ENCODE measurements at places on chromosomes 6 and 20. TPM values are rescaled to one million over a fixed set of nuclear protein-coding genes. Genes with fewer than 3 reads are reported as not detected.

Gene EYS
- not detected for total RNA-seq

DNA sequence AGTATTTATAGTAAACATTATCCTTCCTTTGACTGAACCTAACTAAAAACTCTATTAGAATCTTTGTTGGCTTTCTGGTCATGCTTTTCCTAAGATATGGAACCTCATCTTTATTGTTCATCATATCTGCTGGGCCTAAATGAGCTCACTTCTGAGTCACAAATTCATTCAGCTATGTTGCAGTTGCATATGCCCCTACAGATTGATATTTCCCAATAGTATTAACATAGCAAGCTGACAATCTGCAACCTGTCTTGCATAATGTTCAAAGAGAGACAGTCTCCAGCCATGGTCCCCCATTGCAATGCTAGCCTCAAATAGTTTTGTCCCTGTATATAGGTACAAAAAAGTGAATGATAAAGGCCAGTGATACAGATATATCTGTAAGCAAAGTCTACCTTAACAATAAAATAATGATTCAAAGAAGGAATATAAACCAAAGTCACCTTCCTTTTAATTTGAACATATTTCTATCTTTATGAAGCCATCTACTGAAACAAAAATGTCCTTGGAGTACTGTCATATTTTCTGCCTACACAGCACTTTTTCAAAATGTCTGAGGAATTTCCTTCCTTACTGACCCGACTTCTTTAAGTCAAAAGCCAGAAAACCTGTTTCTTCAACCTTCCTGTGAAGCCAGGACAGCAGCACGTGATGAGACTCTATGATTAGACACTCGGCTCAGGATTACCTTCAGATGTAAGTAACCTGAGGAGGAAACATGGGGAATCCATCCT lies 140.7 kb downstream of the UBE3D start:
- DNase-seq = no peak

Gene OR12D1
- total RNA-seq = not detected

DNA sequence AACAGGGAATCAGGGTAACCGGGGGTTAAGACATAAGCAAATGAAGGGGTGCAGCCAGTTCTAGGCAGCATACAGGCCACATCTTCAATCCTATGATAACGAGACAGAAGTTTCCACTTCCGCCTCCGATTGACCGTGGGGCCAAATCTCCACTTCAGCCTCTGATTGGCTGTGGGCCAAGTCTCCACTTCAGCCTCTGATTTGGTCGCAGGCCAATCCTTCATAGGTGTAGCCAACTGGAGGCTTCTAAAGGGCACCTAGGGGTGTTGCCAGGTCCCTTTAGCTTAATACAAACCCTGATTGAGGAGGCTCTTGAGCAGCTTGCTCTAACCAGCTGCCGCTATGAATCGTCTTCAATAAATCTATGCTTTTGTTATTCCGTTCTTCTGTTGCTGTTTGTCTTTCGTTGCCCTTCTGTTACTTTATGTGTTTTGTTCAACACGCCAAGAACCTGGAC lies 2.1 kb upstream of the ERGIC3 start:
- DNase-seq = no peak

DNA sequence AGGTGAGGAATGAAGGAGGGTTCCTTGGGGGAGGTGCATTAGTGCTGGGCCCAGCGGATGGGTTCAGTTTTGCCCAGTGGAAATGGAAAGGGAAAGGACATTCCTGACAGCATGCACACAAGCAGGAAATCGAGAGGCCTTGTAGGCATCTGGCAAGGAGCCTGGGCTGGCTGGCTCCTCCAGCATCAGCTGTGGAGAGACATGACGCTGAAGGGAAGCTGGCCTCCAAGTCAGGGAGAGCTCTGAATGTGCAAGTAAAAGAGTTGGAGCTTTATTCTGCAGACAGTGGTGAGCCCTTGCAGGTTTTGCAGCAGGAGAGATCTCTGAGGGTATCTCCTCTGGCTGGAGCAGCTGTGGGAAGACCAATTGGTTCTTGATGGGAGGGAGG lies 154.3 kb downstream of the MRPL14 start:
- peak; percentile 68 for DNase-seq

Gene CSTF1
- 38.3 TPM for total RNA-seq

- no peak for DNase-seq
Measured at GRCh38 chr20:11826334-11826733, 91.4 kb upstream of the BTBD3 start.

Gene KCNQ2
- not detected for total RNA-seq

DNA sequence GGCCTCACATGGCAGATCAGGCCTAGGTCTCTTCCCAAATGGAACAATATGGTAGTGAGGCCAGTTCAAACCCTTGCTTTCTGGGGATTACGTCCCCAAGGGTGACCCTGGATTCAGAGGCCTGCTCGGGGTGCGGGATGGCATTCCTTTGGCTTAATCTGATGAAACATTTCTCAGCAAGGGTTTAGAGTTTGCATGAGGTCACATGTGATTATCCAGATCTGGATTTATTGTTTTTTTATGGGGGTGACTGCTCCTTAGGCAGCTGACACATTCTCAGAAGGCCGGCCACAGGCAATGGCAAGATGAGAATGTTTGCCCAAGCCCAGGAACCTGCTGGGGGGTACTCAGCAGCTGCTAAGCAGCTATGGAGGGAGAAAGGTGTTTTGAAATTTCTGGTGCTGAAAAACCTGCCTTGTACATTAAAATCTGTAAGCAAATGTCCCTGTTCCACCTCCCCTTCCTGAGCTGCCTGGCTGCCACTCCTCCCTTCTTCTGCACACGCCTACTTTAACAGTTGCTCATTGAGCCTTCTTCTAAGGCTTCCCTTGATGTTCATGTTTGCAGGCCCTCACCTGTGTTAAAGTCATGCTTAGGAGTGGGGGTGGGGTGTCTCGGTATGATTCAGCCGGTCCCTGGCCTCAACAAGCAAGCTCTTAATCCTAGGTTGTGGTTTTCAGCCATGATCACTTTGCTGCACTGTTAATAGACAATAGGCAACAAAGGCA lies 37.9 kb upstream of the FUCA2 start:
- DNase-seq = no peak

Gene TFEB
- total RNA-seq = 19.0 TPM

- DNase-seq = no peak
Measured at GRCh38 chr20:64214113-64214512, 41.4 kb upstream of the PCMTD2 start.

- no peak for DNase-seq
Measured at GRCh38 chr6:87104667-87105066, 9.8 kb upstream of the CGA start.

Gene CLPSL1
- not detected for total RNA-seq

DNA sequence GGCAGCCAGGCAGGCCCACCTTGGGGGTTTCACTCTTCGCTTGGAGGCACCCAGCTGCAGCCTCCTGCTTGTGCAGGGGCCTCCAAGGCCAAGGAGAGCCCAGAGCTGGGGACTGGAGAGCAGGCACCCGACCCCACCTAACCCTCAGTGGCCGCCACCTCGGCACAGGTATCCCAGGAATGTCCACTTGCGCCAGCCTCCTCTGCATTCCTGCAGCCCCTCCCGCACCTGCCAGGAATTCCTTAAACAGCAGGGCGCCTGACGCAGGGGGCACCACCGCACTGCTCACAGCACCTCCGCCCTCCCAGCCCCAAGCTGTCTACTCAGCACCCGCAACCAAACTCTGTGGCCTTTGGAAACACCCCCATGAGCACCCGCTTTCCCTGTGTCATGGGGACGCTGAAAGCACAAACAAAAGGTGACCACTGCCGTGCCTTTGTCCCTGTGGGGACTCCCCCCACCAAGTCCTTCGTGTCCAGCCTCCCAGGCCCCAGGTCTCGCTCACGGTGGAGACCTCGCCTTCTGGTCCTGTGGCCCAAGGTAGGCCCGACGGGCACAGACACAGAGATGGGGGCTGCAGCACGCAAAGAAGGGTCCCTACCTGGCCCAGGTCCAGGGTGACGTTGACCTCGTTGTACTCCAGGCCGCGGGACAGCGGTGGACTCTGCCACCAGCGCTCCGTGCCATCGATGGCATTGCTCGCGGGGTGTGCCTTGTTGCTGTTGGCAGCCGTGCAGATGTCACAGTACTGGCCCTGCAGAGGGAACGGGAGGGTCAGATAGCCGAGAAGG lies 5.1 kb downstream of the LAMA5 start:
- no peak for DNase-seq

DNA sequence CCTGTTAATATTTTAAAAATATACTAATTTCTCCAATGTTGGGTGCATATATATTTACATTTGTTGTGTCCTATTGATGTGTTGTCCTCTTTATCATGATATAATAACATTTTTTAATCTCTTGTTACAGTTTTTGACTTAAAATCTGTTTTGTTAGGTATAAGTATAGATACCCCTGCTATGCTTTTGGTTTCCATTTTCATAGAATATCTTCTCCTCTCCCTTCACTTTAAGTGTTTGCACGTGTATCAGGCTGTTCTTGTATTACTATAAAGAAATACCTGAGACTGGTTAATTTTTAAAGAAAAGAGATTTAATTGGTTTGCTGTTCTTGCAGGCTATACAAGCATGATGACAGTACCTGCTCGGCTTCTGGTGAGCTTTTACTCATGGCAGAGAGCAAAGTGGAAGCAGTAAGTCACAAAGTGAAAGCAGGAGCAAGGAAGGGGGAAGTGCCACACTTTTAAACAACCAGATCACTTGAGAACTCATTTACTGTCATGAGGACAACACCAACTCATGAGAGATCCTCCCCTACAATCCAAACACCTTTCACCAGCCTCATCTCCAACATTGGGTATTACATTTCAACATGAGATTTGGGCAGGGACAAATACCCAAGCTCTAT lies 340.5 kb upstream of the SYNCRIP start:
- DNase-seq = no peak

Gene LPA
- total RNA-seq = not detected

GRCh38 chr6:15327271-15327670 lies 81.4 kb downstream of the JARID2 start:
- DNase-seq = no peak

DNA sequence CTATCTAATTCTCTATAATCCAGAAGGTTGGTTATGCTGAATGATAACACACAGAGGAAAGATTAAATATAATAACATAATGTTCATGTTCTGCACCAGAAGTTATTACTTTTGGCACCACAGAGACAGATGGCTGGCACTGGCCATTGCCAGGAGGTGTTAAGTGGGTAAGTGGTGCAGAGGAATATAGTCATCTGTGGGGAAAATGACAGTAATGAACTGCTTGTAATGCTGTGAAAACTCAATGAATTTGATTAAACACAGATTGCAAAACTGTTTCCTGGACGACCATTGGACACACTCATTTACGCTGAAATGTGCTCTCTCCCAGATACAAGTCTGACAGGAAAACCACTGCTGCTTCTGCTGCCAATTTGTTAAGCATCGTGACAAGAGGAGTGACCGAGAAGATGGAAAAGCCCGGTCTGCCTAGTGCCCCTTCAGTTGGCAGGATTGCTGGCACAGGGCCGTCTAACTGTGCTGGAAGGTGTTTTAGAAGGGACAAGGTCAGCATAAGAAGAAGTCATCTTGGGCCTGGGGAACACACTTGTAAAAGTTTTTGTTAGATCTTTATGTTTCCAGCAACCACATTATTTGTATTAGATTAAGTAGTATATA lies 567.4 kb downstream of the CBLN4 start:
- no peak for DNase-seq

Gene PTCHD4
- 0.64 TPM for total RNA-seq

- peak; percentile 91 for DNase-seq
Measured at GRCh38 chr6:30682143-30683117, 4.0 kb downstream of the PPP1R18 start.

DNA sequence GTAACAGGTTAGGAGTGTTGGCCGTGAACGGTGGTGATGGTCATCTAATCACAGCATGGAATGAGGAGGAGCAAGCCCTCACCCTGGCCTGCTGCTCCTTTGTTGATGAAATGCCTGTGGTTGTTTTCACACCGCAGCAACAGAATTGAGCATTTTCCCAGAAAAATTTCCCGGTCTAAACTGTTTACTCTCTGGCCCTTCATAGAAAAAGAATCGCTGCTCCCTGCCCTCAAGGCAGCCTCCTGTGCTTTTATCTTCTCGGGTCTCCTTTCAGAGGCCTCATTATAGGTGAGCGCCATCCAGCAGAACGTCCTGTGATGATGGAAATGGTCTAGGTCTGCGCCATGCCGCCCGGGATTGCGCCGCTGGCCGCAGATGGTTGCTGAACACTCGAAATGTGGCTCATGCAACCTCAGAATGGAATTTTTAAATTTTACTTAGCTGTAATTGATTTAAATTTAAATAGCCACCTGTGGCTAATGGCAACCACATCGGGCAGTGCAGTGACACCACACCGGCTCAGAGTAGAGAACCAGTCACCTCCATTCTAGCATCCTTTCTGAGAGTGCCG lies 30.2 kb downstream of the PHACTR3 start:
- peak; percentile 55 for DNase-seq

DNA sequence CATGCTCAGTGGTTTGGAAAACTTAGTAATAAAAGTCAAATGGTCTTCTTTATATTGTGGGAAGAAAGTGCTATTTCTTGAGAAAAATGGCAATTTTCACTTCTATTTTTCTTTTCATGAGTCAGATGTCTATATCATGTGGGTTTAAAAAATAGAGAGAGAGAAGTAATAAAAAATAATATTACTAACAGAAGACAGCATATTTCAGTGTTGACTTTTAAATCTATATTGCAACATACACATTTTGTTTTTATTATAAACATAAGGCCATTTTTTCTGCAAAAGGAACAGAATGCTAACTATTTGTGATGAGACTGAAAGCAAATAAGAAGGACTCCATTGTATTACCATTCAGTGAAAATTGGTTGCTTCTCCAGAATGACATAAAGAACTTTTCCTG lies 135.1 kb upstream of the CNR1 start:
- DNase-seq = no peak

DNA sequence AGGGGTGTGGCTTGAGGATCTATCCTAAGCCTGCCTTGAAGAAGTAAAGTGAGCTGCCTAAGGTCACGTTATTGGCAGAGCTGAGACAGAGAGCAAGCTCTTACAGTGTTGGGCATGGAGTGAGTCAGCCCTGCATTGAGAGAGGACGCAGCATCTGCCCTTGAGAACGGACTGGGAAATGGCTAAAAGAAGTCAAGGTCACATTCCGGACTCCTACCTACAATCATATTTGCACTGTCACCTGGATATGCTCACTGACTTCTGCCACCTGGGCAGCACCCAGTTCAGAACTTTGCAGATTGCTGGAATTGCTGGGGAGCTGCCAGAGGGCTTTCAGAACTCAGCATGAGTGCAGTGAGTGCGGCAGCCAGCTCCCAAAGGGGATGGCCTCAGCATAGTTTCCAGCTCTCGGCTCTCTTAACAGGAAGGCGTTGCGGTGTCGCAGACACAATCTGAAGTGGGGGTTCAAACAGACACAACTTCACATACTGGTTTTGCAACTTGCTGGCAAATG lies 199.3 kb upstream of the SGK1 start:
- no peak for DNase-seq

DNA sequence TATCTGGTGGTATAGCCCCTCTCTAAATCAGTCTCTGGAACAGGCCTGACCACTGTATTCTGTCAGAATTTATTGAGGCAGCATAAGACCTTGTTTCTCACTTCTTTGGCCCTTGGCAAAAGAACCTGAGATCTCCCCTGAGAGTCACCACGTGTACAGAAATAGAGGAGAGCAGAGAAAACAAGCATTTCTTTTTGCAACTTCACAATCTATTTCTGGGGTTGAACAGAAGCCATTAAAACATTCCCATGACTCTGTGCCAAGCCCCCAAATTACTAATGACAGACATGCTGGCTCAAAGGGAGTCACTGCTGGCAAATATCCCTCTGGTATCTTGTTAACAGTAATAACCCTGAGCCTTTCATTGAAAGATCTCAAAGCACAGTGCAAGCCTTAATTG lies 395.3 kb downstream of the MAFB start:
- DNase-seq = no peak

Gene PRR18
- total RNA-seq = not detected

- no peak for DNase-seq
Measured at GRCh38 chr6:8269094-8269493, 166.3 kb downstream of the SLC35B3 start.

Gene SLC17A3
- not detected for total RNA-seq

GRCh38 chr20:40688129-40689099 lies 622 bp downstream of the MAFB start:
- DNase-seq = no peak

Data from suprapubic skin (tissue), 4 donors.